ENCODE measurements at places on chromosomes 13 and 19.

DNA sequence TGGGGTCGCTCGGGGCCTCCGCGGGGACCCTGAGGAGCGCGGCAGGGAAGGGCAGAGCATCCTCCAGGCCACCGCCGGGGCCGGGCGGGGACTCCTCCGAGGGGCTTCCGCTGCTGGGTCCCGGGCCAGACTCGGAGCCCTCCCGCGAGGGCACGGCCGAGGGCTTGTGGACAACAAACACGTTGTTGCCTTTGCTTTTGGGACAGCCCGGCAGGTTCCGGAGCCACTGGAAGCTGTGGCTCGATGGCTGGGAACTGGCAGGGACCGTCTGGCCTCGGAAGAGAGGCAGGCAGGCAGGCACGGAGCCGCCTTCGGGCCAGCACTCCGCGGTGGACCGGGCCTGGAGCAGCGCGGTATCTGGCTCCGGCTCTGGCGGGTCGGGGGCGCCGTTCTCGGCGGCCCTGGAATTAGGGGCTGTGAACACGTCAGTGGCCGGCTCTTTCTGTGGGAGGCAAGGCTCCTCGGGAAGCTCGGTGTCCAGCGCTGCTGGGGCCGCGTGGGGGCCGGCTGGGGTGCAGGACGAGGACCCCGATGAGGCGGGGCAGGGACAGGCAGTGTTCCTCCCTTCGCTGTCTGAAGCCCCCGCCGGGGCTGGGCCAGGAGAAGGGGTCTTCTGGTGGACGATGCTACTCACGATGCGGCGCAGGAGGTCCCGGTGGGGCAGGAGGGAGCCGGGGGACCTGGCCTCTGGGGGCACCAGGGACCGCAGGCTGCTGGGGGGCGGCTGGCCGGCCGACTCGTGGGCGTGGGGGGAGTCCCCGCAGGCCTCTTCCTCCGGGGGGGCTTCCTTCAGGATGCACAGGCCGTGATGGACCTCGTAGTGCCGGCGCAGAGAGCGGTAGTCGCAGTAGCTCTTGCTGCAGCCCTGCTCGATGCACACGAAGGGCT, 27.6 kb downstream of the ZNF541 start:
- no peak for DNase-seq

DNA sequence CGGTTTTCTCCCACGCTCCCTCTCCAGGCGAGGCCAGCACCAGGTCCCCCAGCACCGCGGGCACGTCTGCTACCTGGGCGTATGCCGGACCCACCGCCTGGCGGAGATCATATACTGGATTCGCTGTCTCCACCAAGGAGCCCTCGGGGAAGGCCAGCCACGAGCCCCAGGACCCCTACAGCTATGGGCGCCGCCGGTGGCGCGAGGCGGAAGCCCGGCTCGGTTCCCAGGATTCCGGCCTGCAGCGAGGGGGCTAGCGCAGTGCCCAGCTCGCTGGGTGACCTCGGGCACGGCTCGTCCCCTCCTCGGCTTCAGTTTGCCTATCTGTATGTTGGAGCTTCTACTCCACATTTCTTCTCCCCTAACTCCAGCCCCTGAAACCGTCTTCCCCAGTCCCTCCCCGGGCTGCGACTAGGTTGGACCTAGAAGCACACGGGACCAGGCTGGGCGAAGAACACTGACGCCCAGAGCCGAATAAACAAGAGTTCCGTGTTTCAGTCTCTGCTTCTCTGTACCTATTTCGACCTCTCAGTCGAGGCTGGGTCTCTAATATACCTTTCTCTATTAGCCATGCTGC, 749 bp upstream of the CPT1C start:
- no peak for DNase-seq

DNA sequence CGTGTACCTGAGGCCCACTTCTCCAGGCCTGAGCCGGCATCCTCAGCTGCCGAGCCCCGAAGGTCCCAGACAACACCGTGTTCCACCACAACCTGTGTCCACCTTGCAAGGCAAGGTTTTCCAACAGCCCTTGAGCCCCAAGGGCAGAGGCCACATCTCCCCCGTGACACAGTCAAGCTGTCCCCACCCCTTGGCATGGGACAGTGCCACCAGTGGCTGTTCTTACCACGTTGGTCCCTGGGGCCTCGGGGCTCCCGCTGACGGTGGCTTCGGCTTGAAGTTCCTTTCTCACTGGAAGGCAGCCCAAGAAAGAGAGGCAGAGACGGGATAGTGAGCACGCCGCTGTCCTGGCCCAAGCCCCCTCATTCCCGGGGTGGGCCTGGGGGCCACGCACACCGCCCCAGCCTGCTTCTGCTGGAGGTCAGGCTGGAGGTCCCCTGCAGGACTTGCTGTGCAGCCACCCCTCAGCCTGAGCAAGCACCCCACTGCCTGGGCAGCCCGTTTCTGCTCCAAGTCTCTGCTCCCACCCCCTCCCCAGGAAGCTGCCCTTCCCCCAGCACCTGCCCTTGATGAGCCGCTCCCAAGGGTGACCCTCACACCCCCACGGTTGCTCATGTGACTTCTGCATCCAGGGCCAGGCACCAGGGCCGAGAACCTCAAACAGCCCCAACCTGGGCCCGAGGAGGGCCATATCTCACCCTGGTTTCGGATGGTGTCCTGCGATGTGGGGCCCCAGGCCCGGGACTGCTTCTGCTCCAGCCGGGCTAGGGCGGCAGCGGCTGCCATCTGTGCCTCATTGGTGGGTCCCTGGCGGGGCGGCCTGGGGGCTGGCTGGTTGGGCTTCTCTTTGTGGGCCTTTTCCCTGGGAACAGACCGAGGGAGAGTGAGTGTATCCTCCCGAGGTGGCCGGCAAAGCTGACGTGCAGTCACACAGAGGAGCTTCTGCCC, 4.1 kb downstream of the UBXN6 start:
- no peak for DNase-seq

DNA sequence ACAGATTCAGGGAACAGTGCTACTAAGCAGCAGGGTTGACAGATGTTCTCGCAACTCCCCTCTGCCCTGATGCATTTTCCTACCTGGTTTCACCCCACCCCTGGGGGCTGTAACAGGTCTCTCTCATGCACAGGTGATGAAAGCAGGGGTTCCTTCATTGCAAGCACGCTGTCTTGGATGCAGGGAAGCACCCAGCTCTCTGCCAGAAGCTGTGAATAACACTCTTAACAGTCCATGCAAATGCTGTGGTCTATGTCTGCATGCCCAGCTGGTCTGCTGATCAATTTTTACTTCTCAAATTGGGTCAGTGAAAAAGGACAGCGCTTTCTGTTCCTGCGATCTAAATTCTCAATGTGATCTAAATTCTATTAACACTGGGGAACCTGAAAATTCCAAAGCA, 246.3 kb upstream of the TSHZ3 start:
- DNase-seq, result no peak

DNA sequence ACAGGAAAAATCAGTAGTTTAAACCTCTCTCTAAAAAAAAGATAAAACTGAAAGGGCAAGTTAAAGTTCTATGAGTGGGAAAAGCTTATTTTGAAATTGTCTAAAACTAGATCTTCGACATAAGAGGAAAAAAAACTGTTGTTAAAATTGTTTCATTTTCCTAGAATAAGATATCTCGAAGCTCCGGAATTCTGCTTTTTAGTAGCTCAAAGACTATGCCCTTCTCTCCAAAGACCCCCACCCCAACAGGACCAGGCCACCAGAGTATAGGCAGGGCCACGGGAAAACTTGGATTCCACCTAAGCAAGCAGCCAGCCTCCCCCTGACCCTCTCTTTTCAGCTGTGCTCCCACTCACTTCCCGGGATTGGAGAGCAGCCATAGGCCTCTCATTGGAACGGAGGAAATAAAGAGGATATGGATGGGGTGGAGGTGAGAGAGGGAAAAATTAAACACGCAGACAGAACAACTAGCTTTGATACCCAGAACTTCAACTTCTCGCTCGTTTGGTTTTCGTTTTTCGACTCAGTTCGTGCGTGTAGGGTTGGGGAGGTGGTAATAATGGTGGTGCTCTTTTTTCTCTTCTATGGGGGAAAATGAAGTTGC, 3.0 kb downstream of the POU4F1 start:
- DNase-seq, result no peak

DNA sequence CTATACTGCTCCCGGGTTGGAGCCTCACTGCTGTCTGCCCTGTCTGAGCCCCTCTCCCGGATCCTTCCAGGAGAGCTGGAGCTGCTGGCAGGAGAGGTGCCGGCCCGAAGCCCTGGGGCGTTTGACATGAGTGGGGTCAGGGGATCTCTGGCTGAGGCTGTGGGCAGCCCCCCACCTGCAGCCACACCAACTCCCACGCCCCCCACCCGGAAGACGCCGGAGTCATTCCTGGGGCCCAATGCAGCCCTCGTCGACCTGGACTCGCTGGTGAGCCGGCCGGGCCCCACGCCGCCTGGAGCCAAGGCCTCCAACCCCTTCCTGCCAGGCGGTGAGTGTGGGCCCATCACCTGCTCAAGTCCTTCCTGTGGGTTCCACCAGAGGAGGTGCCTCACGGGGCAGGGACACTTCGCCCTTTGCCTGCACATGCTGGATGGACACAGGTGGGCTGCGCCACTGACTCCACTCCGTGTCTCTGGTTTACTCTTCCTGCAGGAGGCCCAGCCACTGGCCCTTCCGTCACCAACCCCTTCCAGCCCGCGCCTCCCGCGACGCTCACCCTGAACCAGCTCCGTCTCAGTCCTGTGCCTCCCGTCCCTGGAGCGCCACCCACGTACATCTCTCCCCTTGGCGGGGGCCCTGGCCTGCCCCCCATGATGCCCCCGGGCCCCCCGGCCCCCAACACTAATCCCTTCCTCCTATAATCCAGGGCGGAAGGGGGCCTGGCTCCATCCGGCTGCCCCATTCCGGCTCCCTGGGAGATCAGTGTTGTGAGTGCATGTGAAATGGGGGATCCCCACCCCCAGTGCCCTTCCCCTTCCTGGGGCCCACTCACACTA, 19.8 kb downstream of the EPN1 start:
- no peak for DNase-seq

GRCh38 chr19:15170345-15170744, 30.4 kb downstream of the NOTCH3 start:
- DNase-seq, result no peak

- no peak for DNase-seq
These were observed 5.4 kb downstream of the MADCAM1 start for GRCh38 chr19:501646-502045.

DNA sequence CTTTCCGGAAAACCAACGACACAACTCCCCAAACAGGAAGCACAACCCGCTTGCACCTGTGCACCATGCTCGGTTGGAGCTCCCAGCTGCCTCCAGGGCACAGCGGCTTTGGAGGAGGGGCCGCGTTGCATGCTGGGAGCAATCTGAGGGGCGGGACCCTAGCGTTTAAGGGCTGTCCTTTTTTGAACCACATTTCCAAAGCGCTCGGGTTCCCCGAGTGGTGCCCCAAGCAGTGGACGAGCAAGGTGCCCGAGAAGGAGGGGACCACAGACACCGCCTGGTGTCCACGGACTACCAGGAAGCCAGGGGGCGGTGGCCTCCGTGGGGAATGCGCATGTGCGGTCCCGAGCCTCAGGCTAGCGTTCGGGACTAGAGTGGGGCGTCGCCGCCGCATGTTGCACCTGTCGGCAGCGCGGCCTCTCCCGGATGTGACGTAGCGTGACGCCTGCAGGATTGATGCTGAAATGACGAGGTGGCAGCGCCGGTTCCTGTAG, 11.9 kb upstream of the ZNF57 start:
- no peak for DNase-seq

- DNase-seq, result no peak
These were observed 24.1 kb downstream of the LHFPL6 start for GRCh38 chr13:39578821-39579291.

- DNase-seq, result no peak
These were observed 21.1 kb downstream of the PGLS start for GRCh38 chr19:17532557-17532956.

- no peak for DNase-seq
These were observed 21.9 kb downstream of the CEBPA start for GRCh38 chr19:33280351-33280921.

- no peak for DNase-seq
These were observed 7.4 kb downstream of the CC2D1A start for GRCh38 chr19:13913352-13913751.

- no peak for DNase-seq
These were observed 18.3 kb downstream of the SIAH3 start for GRCh38 chr13:45833242-45833641.

GRCh38 chr19:4908360-4908759, 941 bp upstream of the UHRF1 start:
- no peak for DNase-seq

DNA sequence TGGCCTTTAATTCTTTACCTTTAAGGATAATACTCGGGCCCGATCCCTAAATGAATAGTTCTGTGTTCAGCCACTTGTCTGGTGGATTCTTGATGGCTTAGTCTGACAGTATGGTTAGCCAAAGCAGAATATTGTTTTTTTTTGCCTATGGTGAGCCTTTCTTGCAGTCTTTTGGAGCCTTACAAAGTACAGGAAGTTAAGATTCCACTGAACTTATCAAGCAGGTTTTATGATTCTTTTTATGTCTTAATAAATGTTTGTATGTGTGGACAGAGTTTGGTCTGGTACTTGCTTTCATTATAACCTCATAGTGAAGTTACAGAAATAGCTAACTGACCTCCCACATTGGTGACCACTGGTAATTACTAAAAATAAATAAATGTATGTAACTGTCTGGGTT, 17.1 kb downstream of the PCCA start:
- no peak for DNase-seq

DNA sequence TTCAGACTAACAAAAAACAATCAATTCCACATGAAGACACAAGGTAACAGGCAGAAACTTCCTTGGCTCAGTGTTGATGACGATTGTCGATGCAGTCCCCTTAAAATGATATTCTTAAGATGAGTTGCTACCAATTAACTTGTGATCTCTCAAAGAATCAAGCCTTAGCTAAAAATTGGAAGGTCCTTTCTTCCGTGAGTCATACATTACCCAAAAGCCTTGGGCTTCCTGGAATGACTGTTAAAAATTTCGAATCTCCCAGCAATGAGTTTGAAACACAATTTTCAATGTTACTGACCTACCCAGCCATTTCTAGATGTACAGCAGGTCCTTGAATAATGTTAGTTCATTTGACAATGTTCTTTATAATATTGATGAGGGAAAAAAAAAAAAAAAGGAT, 28.0 kb upstream of the RB1 start:
- DNase-seq, result no peak

- no peak for DNase-seq
These were observed 57.8 kb upstream of the FBXL3 start for GRCh38 chr13:77084755-77085154.

DNA sequence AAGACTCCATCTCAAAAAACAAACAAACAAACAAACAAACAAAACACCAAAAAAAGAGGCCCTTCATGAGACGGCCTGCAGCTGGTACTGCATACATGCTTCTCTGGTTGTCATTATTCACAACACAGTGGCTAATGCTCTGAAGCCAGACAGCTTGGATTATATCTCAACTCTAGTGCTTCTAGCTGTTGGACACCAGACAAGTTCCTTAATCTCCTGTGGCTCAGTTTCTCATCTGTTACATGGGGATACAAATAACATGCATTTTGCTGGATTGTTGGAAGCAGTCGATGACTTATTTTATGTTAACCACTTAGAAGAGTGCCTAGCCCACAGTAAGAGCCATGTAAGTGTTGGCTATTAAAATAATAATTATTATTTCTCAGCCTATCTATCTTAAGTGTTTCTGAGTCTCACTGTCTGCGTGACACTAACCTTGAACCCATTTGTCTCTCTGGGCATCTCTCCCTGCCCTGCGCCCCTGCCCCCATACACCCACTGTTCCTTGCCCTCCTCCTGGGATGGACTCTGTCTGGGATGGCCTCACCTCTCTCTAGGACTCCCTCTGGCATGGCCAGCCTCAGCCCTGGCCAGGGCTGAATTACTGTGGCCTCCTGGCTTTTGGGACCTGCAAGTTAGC, 3.1 kb upstream of the JUNB start:
- no peak for DNase-seq
